Nephron progenitor cell (in vitro differentiated cells): ENCODE measurements at places on chromosomes 5 and 9.
A peak's percentile ranks its signal among the peaks of the same experiment; 100 is the strongest.

- DNase-seq, result no peak
Observed at GRCh38 chr5:126390051-126390450, 33.2 kb upstream of the GRAMD2B start.

DNA sequence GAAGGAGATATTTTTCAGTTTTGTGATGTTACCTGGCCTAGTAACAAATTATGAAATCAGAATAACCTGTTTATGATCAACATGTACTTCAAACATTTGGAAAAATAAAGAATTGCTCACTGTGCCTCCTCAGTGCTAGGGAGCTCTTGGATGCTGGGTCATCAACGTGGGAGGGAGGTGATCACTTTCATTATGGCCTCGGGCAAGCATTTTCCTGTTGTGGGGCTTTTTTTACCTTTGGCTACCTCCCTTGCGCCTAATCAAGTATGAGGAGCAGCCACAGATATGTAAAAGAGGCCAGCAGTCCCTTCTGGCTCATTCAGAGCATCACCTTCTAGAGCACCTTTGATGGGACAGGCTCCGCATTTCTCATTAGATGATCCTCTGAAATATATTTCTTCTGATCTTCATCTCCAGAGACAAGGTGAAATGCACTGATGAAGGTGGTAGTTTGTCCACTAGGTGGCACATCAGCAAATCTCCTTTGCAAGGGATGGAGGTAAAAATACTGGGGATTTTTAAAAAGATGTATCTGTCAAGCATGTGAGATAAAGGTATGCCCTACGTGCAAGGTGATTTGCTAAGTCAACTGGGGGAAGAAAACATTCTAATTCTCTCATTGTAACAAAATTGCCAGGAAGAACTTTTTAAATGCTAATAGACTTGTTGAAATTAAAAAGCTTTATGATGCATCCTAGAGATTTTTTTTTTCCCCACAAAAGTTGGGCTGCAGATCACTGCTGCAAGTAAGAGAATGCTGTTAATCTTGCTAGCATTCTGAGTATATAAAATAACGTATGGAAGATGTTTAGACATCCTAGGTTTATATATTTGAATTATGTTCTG, 218.2 kb downstream of the MAST4 start:
- DNase-seq, result peak; percentile 36

DNA sequence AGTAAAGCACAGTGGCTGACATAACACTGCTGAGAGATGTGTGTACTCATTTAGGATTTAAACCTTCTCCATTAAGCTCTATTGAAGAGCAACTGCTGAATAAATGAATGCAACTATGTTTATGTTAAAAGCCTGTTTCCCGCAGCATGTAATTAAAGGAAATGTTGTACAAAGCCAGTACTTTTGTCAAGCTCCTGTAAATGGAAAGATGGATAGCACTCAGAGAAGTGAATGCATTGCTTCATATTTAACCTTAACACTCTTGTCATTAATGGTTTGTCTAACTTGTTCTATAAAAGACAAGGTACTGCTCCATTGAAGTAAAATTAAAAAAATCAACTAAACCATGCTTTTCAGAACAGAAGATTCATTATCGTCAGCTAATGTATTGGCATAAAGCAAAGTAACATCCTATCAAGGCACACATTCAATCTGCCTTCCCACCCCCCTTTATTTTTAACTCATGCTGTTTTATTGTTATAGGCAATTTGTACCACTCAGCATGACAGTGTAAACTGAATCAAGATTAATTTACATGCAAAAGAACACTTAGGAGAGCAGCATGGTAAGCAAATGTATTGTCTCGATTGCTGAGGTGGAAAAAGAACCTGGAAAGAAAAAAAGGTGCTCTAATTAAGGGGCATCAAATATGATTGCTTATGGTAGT, 240.9 kb upstream of the TBCA start:
- no peak for DNase-seq

DNA sequence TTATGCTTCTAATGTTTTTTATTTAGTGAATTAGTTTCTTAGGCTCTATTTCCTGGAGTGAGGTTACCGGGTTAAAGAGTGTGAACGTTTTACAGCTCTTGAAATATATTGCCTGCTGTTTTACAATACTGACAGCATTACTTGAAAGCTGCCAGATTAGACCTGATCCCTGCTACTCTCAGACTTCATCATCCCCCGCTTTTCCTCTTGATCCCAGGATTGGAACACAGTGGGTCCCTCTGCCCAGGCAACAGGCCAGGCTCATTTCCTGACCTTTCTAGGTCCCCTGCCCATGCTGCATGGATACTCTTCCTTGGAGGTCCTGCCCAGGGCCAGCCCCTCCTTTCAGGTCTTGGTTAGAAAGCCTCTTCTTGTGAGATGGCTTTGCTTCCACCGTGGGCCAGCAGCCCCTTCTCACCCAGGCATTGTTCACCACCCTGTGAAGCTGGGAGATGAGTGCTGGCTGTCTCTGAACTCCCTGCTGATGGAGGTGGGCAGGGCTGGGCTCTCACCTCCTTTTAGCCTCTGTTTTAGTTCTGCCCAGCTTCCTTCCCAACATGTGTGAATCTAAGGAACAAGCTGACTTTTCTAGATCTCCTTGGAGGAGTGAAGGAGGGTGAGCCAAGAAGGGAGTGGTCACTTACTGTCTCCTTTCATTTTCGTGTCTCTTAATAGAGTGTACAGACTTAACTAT, 15.5 kb upstream of the FAM120AOS start:
- DNase-seq, result peak; percentile 47

DNA sequence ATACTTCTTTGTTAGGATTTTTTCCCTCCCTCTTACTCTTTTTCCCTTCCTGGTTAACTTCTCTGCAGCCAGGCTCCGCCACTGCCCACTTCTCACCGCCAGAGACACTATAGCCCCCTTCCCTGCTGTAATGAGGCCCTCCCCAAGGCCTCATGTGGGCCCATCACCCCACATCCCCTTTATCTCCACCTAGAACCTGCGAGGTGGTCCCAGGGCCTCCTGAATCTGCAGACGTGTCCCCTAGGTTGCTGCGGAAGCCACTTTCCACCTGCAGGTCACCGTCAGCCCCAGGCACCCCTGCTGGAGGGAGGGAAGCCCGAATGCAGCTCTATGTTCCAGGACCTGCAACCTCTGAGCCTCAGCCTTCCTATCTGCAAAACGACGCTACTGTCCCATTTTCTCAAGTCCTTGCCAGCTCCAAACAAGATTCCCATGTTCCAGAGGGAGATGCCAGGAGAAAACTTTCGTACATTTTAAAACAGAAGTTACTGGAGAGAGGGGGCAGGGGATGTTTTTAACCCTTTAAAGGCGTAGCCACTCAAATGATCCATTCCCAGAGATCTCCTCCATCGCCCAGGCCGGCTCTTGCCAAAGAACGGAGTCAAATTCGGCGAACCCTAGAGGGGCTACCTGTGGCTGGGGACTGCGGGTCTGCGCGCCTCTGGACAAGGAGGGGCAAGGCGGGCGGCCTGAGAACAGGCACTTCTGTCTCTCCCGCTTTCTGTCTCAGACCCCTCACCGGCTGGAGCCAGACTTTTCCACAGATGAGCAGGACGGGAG, 929 bp downstream of the SH3PXD2B start:
- peak; percentile 65 for DNase-seq

DNA sequence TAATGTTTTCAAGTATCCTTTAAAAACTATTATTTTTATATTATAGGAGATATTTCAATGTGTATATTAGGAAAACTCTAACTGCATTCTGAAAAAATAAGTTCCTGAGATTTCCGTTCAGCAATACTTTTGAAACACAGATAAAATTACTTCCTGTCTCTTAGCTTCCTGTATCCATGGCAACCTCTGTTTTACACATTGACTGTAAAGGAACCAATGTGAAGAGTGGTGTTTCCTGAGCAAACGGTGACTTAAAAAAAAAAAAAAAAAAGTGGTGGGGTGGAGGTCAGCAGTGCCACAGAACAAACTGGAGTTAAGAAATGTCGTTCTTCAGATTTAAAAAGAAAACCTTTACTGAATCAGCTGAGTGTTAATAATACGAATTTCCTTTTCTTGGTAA, at the start of gene LRRC70:
Gene LRRC70 (plus strand): TSS at position 280 of the 400 bp plus-strand sequence. CDS start 620 bp downstream, outside the sequence.
- DNase-seq, result peak; percentile 7

- DNase-seq, result peak; percentile 2
Observed at GRCh38 chr5:102018690-102019089, 277.4 kb downstream of the SLCO4C1 start.

GRCh38 chr5:94812232-94812631, 193.8 kb downstream of the SLF1 start:
- no peak for DNase-seq

DNA sequence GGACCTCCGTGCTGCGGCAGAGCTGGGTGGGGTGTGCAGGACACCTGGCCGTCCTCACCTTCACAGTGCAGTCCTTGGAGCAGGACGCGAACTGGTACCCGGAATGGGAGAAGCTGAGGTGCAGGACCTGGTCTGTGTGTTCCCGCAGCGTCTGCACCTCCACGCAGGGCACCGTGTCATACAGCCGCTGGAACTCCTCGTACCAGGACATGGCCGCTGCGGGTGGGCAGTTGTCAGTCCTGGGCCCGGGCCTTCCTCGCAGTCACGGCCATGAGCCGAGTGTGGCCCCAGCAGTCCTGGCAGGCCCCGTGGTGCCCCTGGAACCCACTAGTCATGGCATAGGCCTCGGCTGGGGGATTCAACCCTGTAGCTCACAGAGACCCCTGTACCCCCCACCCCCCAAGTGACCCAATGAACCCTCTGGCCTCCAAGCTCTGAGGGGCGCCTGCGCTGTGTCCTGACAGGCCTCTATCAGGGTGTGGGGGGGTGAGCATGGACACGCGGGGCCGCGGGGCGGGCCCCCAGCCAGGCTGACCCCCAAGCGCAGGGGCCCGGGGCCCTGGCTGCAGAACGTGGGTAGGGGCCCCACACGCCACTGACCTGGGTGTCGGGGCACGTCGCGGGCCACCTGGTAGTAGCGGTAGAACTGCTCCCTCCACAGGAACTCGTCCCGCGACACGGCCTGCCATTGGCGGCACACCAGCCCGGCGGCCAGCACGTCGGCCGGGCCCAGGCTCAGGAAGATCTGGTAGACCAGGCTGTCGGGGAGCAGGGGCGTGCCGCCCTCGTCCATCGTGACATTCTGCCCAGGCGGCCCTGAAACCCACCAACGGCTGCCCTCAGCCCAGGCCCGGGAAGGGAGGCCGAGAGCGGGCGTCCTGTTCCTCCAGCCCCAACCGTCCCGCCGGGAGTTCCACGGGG, 987 bp downstream of the FBXW5 start:
- peak; percentile 56 for DNase-seq

DNA sequence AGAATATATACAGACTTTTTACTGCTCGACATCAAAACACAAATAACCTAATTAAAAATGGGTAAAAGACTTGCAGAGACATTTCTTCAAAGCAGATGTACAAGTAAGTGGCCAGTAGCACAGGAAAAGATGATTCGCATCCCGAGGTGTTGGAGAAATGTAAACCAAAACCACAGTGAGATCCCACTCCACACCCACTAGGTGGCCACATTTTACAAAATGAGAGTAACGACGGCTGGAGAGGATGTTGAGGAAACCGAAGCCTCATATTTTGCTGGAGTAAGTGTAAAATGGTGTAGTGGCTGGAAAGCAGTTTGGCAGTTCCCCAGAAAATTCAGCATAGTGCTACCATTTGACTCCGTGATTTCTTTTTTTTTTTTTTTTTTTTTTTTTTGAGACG, 21.3 kb upstream of the GBGT1 start:
- peak; percentile 32 for DNase-seq

DNA sequence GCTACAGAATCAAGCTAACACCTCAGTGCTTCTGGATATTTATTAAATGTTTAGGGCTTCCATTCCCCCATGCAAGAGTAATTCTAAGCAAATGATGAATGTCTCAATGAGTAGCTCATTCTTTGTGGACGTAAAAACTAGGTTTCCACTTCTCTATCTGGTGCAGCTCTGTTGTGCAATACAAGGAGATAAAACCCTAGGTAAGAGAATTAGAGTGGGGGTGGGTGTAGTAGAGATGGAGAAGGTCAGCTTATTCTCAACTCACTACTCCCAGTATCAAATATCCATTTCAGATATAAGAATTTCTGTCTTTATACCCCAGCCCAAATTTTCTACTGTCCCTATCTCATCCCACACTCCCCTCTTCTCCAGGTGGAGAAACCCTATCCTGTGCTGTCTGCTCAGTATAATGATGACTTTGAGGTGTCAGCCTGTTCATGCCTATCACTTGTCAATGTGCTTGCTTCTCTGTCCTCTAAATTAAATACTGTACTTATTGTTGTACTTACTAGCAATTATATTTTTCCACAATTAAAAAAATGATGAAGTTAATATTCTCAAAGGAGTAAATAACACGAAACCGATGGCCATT, 4.3 kb upstream of the FYB1 start:
- no peak for DNase-seq

DNA sequence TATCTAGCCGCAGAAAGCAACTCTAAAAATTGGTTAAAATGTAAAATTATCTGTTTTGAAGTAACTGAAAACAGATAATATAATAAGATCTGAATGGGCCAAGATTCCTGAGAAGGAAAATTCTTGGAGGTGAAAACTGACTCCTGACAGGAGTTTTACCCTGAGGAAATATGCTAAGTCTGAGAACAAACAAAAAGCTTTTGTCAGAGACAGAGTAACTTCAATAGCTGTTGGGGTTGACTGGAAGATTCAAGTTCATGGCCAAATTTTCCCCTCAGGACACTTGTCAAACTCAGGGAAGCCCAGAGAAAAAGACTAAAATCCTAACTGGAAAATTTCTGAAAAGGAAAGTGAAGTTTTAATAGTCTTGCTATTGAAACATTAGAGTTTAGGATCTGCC, 5.7 kb downstream of the PCDHB4 start:
- DNase-seq, result no peak

DNA sequence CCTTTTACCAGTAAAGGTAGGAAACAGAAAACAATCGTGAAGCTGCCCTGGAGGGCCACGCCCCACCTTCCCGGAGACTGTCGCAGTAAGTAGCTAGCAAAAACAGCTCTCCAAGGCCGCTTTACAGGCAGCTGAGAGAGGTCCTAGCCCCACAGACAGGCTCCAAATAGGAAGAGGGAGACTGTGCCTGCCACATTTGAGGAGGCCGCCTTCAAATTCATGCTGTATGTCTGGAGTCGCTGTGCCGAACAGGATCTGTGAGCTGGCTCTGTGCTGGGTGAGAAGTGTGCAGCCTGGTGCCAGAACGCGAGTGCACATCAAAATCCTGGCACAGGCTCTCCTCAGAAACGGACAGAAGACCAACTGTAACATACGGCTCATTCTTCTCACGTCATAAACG, 582.2 kb downstream of the CETN3 start:
- no peak for DNase-seq

DNA sequence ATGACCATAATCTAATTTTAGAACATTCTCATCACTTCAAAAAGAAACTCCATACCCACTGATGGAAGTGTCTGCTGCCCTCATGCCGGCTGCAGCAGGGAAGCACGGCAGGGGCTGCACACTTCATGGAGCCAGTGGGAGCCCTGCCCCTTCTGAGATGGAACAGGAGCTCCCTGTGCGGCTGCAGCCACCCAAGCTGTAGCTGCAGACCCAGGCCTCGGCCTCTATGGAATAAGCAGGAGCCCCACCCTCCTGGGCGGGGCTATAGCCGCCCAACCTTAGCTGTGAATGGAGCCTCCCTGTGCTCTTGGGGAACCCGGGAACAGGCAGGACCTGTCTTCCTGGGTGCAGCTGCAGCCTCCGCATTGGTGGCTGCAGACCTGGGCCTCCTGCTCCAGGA, 128.5 kb downstream of the NUDT12 start:
- no peak for DNase-seq
